ENCODE measurements at places on chromosomes 3 and 15.

DNA sequence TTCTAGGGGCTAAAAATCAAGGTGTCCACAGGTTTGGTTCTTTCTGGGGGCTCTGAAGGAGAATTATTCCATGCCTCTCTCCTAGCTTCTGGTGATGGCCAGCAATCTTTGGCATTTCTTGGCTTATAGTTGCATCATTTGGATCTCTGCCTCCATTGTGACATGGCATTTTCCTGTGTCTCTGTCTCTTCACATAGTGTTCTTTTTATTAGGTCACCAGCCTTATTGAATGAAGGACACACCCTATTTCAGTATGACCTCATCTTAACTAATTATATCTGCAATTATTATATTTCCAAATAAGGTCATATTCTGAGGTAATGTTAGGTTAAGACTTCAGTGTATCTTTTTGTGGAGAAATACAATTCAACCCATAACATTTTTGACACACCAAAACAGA is 3.2 kb upstream of the GBE1 start:
- DNase-seq = no peak
- no peaks in the 10 kb centered on the region for H3K27me3 ChIP-seq
- no peak overlapping the region for H3K27ac ChIP-seq
- H3K36me3 ChIP-seq = no peaks in the 10 kb centered on the region
- H3K4me1 ChIP-seq = peaks cover 16% of the 10 kb centered on the region

- H3K4me1 ChIP-seq = no peaks in the 10 kb centered on the region
- DNase-seq = no peak
- H3K27me3 ChIP-seq = no peaks in the 10 kb centered on the region
- no peak overlapping the region for H3K4me3 ChIP-seq
- H3K27ac ChIP-seq = no peak overlapping the region
Observed at GRCh38 chr3:10345911-10346310, 25.0 kb upstream of the SEC13 start.

DNA sequence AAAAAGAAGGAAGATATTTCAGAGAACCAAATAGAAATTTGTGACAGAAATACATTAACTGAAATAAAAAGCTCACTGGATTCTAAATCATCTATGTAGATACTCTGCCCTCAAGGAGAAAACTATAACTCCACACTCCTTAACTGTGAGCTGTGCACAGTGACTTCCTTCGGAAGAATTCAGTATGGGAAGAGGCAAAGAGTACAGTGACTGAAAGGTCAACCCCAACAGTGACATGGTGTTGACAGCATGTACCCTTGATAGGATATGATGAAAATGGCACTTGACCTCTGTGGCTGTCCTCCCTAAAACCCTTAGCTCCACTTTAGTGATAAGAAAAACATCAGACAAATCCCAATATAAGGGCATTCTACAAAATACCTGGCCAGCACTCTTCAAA is 165.5 kb downstream of the ATP10A start:
- no peak overlapping the region for H3K27ac ChIP-seq
- DNase-seq = no peak
- H3K4me3 ChIP-seq = no peak overlapping the region
- H3K27me3 ChIP-seq = no peaks in the 10 kb centered on the region
- H3K4me1 ChIP-seq = no peaks in the 10 kb centered on the region

DNA sequence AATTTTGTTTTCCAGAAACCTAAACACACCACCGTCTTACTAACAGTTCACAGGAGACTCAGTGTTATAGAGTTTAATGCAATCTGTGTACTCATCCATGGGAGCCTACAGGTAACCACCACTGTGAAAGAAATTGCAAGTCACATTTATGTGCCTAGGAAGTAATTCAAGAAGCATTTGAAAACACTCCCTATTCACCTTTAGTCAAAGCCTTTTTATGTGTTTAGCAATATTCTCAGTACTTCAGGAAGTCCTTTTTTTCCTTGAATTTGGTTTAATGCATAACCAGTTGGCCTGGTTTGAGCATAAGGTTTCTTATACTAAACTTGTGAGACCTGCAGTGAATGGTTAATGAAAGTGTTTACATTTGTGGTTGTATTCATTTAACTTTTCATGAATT is 346.1 kb downstream of the CHST2 start:
- no peak overlapping the region for H3K4me3 ChIP-seq
- no peak overlapping the region for H3K27ac ChIP-seq
- 0 out of 2 replicates have a peak, but pooled peaks cover 3% of the 10 kb centered on the region for H3K4me1 ChIP-seq
- no peak for DNase-seq
- no peaks in the 10 kb centered on the region for H3K36me3 ChIP-seq

- H3K4me3 ChIP-seq = no peak overlapping the region
- no peak overlapping the region for H3K27ac ChIP-seq
- DNase-seq = no peak
- no peaks in the 10 kb centered on the region for H3K36me3 ChIP-seq
- H3K4me1 ChIP-seq = no peaks in the 10 kb centered on the region
Observed at GRCh38 chr3:123651449-123652341, 66.8 kb upstream of the HACD2 start.
